ENCODE measurements at places on chromosomes 5 and 9. TPM values are rescaled to one million over a fixed set of nuclear protein-coding genes. Genes with fewer than 3 reads are reported as not detected.

SLC28A3 gene
- 0.45 TPM for polyA plus RNA-seq

NIM1K gene
- polyA plus RNA-seq = 0.16 TPM

PCDHGC5 gene
- polyA plus RNA-seq = 1.9 TPM

MAPKAP1 gene
- polyA plus RNA-seq = 97.9 TPM

MAMDC4 gene
- 4.2 TPM for polyA plus RNA-seq

LRRC26 gene
- polyA plus RNA-seq = not detected

PTGER4 gene
- 0.06 TPM for polyA plus RNA-seq

MRPS30 gene
- polyA plus RNA-seq = 18.3 TPM

NPDC1 gene
- 48.1 TPM for polyA plus RNA-seq

Data from SK-N-SH (cell line).